ENCODE measurements at places on chromosomes 7 and 10.

GRCh38 chr7:12729112-12729511 is 41.7 kb downstream of the ARL4A start:
- DNase-seq: peak; percentile 85
- H3K27me3 ChIP-seq: no peaks in the 10 kb centered on the region
- no peaks in the 10 kb centered on the region for H3K36me3 ChIP-seq
- no peak overlapping the region for H3K4me3 ChIP-seq
- H3K4me1 ChIP-seq: peaks cover 24% of the 10 kb centered on the region
- H3K27ac ChIP-seq: peak overlapping the region; percentile 45

DNA sequence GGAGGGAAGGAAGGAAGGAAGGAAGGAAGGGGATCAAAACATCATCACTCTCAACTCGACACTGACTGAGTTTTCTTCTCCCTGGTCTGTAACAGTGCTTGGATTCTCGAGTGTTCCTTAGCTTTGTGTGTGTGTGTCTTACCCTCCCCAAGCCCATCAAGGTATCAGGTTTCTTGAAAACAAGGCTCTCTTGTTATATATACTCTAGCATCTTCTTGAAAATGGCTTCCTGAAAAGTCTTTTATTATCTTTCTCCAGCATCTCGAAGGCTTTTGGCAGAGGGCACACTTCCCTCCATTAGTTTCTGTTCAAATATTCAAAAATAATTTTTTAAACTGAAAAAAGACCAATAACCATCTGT is 13.4 kb downstream of the SERPINE1 start:
- H3K27me3 ChIP-seq: no peaks in the 10 kb centered on the region
- H3K4me3 ChIP-seq: no peak overlapping the region
- H3K27ac ChIP-seq: no peak overlapping the region
- DNase-seq: no peak

GRCh38 chr10:1148855-1149605 is 92.8 kb downstream of the WDR37 start:
- peaks cover 7% of the 10 kb centered on the region for H3K4me1 ChIP-seq
- DNase-seq: peak; percentile 21
- H3K27ac ChIP-seq: no peak overlapping the region
- H3K36me3 ChIP-seq: no peaks in the 10 kb centered on the region
- no peaks in the 10 kb centered on the region for H3K27me3 ChIP-seq

DNA sequence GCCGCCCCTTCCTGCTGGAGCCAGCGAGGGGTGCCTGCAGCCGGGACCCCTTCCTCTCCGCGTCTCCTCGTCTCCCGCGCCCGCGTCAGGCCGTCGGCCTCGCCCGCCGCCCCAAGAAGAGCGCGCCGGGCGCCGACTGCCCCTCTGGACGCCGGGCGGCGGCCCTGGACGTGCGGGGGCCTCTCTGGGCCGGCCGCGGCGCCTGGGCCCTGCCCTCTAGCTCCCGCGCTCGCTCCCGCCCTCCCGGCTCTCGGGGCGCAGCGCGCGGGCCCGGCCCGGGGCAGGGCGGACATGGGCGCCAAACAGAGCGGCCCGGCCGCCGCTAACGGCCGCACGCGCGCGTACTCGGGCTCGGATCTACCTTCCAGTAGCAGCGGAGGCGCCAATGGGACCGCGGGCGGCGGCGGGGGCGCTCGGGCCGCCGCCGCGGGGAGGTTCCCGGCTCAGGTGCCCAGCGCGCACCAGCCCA is 704 bp downstream of the ZNRF2 start:
- H3K27me3 ChIP-seq: no peaks in the 10 kb centered on the region
- peak overlapping the region; percentile 85 for H3K4me3 ChIP-seq
- H3K4me1 ChIP-seq: peaks cover 38% of the 10 kb centered on the region
- H3K27ac ChIP-seq: peak overlapping the region; percentile 98
- no peak for DNase-seq
